ENCODE measurements at places on chromosomes 3 and 15.
A peak's percentile ranks its signal among the peaks of the same experiment; 100 is the strongest.

- DNase-seq: peak; percentile 81
Observed at GRCh38 chr3:50139308-50139707, 15.8 kb upstream of the SEMA3F start.

DNA sequence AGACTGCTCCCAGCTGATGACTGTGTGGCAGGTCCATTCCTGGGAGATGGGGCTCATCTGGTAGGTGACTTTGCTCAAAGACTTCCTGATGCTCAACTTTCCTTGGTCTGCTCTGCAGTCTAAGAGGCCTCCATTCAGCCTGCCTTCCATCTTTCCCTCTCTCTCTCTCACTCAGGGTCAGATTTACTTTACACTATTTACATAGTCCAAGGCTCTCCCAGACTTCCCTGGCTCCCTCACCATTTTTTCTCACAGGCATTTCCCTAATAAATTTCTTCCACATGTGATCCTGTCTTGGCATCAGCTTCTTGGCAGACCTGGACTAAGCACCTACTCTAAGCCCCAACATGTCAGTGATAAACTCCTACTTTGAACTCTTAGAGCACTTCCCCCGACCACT is 13.0 kb upstream of the PCCB start:
- DNase-seq: no peak

GRCh38 chr15:44633603-44634002 is 29.9 kb downstream of the SPG11 start:
- no peak for DNase-seq

DNA sequence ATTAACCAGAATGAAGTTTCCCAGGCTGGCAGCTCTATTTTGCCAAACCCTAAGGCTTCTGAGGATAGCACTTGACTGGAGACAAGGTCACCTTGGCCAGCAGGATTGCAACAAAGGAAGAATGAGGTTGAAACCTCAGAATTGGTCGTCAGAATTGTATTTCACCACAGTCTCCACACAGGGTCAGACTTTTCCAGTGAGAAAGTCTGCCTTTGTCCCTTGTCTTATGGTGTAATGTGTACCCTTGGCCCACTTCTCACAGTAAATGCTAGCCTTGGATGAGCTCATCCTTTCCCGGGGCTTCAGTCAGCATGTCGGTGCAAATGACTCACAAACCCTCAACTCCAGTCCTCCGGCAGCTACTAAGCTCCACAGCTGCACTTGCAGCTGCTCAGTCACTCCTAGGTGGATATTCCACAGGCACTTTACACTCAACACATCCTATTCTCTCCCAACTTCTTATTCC is 19.7 kb downstream of the SSR3 start:
- DNase-seq: peak; percentile 71

DNA sequence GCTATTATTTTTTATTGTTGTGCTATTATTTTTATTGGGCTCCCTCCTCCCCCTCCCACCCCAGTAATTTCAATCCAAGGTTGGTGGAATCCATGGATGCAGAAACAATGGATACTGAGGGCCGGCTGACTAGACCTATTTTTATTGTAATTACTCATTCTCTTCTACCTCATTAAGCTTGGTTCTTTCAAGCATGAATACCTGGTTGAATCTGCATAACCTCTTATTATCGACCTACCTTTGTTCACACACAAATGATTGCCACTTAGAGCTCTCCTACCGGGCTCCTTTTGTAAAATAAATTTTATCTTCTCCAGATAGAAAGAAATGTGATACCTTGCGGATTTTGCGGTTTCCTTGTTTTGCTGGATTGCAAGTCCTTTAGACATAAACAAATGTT is 31.6 kb downstream of the BTD start:
- no peak for DNase-seq

DNA sequence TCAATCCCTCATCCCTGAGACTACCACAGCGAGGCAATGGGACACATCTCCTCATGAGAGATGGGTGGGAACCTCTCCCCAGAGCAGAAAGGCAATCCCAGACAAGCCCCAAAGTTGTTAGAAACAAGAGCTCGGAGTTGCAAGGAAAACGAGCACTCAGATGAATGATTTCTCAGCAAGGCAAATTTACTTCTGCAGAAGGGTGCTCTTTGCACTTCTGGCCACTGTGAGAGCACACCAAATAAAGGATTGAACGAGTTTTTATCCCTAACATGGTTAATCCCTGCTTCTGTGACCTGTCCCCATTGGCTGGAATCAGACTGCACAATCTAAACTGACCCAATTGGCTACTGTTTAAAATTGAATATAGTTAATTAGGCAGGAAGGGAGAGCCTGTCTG is 339.1 kb upstream of the POU1F1 start:
- no peak for DNase-seq

DNA sequence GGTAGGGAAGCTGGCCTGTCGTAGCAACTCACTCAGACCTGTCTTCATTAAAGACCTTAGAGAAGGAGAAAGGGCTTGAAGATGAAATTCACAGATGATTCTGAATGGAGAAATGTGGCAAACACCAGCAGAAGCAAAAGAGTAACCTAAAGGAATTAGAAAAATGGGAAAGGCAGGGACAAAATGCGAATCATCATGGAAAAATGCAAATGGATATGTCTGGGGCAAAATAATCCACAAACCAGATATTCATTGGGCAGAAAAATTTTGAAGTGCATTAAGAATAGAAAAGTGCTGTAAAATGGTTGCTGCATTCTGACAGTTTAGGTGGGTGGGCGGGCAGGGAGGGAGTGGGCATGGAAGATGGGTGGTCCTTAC is 156.9 kb upstream of the RASGRP1 start:
- no peak for DNase-seq

DNA sequence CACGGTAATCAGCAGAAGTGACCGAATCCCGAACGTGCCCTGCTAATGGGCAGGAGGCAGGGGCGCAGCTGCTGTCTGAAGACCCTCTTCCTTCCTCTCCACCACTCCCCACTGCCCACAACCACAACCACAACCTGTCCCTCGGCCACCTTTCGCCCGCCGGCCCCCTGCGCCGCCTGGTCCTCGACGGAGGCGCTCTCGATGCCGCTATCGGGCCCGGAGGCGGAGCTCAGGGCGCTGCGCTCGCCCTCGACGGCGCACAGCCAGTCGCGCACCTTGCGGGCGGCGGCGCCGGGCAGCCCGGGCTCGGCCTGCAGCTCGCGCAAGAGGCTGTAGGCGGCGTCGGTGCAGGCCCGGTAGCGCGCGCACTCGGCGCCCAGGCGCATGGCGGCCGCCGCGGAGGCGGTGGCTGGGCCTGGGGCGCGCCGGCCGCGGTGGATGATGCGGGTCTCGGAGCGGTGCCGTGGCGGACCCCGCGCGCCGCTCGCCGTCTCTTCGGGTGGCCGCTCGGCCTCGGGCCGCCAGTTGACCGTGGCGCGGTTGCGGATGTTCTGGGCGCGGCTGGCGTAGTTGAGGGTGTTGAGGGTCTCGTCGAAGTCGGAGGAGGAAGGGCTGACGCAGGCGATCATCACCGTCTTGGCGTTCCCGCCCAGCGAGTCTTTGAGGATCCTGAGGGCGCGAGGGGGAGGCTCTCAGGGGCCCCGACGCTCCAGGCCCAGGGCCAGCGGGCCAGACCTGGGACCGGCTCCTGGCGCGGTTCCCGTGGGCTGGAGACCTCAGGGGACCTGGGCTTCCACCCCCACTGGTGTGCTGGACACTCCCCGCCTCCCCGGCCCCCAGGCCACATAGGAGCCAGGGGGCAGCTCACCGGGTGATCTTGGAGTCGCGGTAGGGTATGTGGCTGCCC is 6.9 kb downstream of the KIF7 start:
- DNase-seq: peak; percentile 80

GRCh38 chr3:186413615-186414415 is 51.8 kb upstream of the DGKG start:
- DNase-seq: peak; percentile 74

DNA sequence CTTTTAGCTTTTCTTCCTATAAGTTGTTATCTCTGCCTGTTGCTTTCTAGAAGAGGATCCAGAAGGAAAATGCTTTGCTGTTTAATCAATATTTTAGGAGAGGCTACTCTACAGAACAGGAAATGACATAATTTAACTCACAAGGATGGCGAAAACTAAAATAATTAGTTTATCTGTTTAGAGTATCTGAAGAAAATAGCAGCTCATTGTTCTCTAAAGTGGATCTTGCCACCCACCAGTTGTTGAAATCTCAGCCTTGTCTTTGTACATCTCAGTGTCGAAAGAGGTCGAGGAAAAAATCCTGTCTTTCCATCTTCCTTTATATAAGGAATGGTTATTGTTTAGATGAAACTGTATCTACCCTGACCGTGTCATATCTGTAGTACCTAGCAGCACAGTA is 126.6 kb downstream of the ZNF609 start:
- DNase-seq: no peak

DNA sequence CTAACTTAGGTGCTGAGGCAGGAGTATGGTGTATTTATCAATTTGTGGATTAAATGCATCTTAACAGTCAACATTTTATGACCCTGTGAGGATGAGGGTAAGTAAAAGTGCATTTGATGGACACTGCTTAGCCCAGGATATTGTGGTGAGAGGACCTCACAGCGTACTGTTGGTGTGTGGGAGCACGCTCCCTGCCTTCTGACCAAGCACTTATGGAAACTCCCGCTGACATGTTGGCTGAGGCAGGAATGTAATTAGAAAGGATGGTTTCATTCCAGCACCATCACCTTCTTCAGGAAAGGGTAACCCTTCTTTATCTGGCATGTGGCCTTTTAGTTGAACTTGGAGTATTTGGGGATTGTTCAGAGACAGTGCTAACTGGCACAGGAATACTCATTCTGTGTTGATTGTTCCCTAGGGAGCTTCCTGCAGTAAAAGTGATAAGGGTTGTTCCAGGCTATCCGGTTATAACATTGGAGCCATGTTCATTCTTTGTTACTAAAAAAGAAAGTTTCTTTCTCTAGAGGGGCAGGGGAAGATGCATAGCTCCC is 11.7 kb upstream of the FSTL1 start:
- no peak for DNase-seq

DNA sequence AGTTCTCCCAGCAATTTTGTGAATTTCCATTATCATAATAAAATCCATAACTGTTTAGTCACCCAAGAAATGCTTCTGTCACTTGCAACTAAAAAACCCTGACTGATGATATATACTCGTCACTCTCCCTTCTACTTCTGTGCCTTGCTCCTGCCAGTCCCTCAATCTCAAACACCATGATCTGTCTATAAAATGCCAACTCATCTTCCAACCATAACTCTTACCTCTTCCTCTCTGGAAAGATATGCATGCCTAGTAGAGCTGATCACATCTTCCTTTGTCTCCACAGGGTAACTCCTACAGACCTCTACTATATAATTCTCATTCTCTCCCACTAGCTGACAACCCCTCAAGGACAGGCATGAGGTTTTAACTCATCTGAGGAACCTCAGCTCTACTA is 5.2 kb upstream of the VEPH1 start:
- DNase-seq: no peak

DNA sequence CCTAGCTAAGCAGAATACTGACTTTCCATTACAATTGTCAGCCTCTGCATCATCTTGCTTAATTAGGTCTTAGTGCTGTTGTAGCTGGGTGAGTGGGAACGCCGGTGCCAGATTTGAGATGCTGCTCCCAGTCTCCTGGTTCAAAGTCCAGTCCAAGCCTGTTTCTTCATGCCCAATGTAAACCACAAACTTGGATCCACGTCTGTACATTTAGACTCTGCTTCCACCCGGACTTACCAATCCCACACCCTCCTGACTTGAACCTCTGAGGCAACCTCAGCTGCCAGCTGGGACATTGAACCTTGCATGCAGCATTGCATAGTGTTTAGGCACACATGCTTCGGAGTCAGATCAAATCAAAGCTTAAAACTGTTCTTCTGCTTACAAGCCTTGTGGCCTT is 43.0 kb downstream of the BCL2L10 start:
- no peak for DNase-seq

DNA sequence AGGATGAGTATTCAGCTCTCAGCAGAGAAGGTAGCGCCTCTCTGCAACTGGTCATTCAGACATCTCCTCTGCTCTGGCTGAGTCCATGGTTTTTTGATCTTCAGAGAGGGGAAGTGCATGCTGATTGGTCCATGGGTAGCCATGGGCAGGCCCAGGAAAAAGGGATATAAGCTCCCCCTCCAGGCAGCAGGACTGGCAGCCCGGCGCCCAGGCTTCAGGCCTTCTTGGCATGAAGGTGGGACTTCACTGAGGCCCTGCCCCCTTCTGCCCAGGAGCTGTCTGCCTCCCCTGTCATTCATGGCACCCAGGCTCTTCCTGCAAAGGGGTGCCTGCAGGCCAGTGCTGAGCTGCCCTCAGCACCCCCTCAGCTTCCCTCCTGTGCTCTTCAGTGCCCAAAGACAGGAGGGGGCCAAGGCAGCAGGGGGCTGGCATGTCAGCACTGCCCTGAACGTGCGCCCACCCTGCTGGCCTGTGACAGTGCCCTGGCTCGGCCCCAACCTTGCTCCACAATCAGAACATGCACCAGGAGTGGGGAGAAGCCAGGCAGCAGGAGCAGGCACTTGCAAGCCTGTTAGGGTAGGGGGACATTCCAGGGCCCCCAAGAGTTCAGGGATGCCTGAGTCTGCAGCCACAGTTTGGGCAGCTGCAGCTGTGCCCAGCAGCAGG is 13.8 kb upstream of the NR1I2 start:
- no peak for DNase-seq

GRCh38 chr3:185824051-185825005 is 514 bp downstream of the IGF2BP2 start:
- peak; percentile 80 for DNase-seq

DNA sequence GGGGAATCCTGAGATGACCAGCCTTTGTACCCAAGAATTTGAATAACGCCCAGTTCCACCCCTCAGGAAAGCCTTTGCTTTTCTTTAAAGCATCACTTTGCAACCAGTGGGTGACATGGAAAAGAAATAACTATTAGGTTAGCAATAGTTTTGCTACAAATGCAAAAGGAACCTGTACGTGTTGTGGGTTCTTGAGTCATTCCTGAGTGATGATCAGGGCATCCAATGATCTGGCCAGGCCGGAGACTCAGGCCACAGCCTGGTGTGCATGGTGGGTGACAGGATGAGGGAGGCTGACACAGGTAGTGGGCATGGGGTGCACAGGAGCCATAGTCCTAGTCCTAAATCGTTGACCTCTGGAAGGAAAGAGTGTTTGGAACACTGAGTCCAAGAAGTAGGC is 321.4 kb upstream of the IL12A start:
- DNase-seq: no peak

- DNase-seq: no peak
Observed at GRCh38 chr3:36786921-36787890, 22.9 kb upstream of the DCLK3 start.
